ENCODE measurements at places on chromosomes 13 and 19. TPM values are rescaled to one million over a fixed set of nuclear protein-coding genes. Genes with fewer than 3 reads are reported as not detected.

The C19orf73 gene
- total RNA-seq: 0.99 TPM

The CRB3 gene
- total RNA-seq: not detected

The NLRP7 gene
- under 0.01 TPM for total RNA-seq

The SSBP4 gene
- 112 TPM for total RNA-seq

The CCDC169 gene
- total RNA-seq: 6.7 TPM

The SOX1 gene
- total RNA-seq: not detected

Measured in smooth muscle cell of trachea (primary cell).